Stimulated activated CD8-positive, alpha-beta memory T cell treated with anti-CD3 and anti-CD28 coated beads, Interleukin-7, amount 100 ng/mL, for 1 hour (primary cell): ENCODE measurements at places on chromosomes 2 and 18.

DNA sequence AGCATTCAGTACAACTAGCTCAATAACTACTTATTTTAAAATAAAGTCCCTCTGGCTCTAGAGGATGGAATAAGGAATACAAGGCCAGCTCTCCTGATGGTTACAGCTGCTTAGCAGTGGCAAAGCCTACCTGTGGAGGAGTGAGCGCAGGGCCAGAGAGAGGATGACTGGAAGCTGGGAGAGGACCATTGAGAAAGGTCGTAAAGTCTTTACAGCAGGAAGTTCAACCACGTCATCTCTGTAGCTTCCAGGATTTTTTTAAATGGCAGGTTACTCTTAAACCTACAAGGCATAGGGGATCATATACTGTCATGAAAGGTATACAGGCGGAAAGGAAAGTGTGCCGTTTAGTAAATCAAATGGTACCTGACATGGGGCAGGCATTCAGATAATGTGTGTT lies 26.3 kb downstream of the ANXA4 start:
- no peak for DNase-seq

DNA sequence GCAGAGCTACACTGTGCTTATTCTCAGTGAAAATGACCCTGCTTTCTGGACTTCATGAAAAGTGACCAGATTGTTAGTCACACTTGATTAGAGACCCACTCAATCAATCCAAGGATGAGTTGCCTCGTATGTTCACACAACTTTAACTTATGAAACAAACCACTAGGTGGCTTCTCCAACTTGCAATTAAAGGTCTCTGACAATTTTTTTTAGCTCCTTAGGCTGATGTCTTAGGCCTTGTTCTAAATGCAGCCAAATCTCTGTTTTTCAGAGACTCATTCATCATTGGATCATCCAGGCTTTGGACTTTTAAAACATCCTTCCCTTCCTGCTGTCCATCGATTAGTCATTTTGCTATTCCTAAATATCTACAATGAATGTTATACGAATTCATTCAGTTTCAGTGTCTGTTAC lies 63.4 kb downstream of the MREG start:
- DNase-seq = no peak

- DNase-seq = no peak
Observed at GRCh38 chr2:18701981-18702380, 112.6 kb upstream of the NT5C1B start.

DNA sequence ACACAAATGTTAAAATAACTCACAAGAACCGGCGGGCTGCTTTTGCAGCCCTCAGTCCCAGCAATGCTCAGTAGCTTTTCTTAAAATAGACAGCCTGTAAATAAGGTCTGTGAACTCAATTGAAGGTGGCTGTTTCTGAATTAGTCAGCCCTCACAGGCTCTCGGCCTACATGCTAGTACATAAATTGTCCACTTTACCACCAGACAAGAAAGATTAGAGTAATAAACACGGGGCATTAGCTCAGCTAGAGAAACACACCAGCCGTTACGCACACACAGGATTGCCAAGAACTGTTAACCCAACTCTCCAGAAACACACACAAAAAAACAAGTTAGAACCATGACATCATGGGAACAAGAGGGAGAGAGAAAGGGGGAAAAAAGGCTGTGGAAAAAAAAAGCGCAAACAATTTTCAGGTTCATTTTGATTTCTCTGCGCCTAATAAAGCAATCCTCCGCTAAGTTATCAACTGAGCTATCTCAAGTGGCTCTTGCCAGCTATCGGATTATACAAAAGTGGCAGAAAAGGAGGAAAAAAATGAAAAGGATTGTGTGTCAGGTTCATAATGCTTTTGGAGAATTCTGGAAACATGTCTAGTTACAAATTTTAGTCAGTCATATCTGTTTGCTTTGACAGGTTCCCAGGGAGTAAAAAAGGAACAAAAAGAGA lies 89.1 kb downstream of the ZEB2 start:
- no peak for DNase-seq

GRCh38 chr2:15737314-15738224 lies 145.9 kb downstream of the DDX1 start:
- DNase-seq = no peak

GRCh38 chr2:115757286-115757685 lies 1314.8 kb downstream of the DPP10 start:
- no peak for DNase-seq

GRCh38 chr18:46942646-46943045 lies 25.2 kb downstream of the KATNAL2 start:
- DNase-seq = no peak

GRCh38 chr2:43329637-43330036 lies 103.2 kb upstream of the ZFP36L2 start:
- DNase-seq = no peak

GRCh38 chr2:220433131-220433530 lies 805.7 kb downstream of the SLC4A3 start:
- no peak for DNase-seq

DNA sequence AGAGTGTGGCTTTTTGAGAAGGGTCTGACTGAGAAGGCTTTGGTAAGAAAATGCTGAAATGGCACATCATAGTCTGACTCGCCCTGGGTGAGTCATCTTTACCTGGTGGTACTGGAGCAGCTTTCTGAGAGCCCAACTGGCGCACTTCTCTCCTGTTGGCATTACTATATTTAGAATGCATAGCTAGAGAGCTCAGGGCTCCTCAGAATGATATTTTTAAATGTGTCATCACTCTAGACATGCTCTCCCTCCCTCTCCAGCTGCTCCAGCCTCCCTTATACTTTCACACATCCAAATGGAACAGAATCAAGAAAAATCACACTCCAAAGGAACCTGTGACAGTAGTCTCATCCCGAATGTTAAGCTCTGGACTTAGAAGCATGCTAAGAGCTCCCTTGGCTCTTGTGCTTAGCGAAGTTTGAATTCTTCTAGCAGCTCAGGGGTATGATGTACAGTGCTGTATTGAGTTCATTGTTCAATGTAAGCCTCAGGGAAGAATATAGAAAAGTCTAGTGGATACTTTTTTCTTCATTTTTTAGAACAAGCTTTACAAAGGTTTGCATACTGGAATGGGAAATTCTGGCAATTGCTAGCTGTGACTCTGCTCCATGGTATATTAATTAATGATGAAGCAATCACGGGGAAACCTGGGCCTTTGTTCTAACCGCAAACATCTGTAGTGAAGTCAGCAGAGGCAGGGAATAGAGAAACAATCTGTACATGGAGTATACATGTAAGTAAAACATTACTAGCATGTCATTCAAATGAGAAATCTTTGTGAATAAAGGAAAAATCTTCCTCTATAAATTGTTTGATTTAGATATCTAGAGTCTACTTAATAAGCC lies 751.2 kb upstream of the NRXN1 start:
- no peak for DNase-seq

GRCh38 chr2:70417011-70417410 lies 115.1 kb upstream of the FAM136A start:
- DNase-seq = no peak

DNA sequence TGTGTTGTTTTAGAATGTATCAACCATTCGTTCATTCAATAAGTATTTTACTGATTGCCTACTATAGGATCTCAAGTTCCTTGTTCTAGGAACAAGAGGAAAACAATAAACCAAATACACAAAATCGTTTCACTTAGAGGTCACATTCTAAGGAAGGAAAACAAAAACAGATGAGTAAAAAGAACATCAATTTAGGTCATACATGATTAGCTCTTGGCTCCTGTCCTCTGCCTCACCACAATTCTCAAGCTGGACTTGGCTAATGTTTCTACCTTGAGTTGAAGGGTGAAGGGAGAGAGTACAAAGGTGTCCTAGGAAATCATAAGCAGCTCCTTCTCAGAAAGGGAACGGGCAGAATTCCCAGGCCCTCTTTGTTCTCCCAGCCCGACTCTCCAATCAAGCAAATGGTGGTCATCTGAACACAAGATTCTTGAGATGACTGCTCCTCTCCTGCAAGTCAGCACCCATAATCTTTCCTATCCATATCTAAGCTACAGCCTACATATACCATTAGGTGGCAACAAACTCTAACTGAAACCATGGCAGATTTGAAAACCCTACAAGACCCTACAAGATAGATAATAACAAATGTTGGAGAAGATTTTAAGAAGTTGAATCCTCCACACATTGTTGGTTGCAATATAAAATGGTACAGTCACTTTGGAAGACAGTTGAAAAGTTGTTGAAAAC lies 76.0 kb downstream of the CBLN2 start:
- no peak for DNase-seq
